ENCODE measurements at places on chromosomes 16 and 17.
A peak's percentile ranks its signal among the peaks of the same experiment; 100 is the strongest.

DNA sequence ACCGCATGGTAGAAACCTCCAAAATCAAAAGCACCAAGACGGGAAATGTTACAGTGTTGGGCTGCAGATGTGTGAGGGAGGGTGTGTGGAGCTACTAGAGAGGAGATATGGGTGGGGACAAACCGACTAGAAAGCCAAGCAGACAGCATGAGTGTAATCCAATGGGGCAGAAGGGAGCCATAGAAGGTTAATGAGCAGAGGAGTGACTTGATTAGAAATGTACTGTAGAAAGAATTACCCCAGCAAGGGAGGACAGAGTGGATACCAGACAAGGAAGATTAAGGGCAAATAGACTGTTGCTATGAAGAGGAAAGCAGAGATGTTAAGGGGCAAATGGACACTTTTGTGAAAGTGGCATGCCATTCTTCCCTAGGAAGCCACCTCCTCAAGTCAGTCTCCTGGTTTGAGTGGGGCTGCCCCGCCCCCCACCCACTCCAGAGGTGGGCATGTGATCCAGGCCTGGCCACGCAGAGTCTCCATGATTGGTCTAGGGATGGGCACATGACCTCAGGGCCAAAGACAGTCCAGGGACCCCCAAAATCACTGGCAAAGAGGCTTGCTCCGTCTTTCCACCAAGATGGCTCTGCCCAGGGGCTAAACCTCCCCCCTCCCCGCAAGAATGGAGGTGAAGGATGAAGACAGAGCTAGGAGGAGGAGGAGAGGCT is 4.3 kb downstream of the COTL1 start:
- no peak for DNase-seq

DNA sequence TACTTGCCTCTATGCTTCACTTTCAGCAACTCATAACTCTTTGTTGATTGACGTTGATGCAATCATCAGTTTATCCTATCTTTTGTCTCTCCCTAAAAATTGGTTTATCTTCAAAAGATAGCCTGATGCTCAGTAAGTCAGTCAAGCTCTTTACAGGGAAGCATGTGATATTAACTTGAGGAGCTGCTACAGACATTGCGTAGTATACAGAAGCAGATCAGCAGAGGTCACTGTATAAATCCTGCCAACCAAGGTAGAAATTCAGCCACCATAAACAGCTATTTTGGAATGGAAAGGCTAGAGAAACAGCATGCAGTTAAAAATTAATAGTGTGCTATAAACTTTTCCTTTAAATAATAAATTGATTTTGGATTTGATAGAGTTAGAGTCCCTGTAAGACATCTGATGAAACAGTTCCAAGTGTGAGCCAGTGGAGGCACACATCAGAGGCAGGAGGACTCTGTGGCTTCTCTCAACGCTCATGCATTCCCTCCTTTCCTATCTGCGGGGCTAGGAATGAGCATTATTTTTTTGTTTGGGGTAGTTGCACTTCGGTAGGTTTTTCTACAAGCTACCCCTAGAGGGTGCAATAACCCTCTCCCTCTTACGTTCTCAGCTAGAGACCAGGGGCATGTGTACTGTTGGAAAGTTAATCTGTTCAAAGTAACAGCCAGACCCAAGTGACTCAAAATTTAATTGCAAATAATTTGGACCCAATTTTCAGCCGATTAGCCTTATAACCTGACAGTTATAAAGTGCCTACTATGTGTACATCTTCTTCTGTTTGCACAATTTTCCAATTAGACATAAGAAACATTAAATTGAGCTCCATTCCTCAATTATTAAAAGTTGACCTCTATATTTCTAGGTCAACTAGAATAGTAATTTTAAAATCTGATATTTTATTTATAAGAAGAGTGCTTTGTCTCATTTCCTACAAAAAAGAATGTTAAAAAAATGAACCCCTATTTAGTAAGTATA is 647.7 kb upstream of the SOX9 start:
- no peak for DNase-seq

DNA sequence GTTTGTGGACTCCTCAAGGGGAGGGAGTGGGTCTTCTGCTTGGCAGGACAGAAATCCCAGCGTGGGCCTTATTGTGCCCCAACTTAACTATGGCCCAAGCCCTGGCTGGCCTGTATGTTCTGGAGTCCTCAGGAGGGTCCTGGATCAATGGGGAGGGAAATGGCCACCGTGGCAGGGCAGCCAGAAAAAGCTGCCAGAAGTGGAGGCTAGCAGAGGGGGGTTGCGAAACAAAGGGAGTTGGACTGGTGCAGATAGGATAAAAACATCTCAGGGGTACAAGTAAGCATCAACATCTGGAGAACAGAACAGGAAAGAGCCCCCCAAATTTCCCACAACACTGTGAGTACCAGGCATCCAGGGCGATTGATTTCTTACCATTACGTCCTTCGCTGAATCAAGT is 3.7 kb upstream of the CACNG1 start:
- no peak for DNase-seq

GRCh38 chr16:55868137-55868536 is 7.0 kb downstream of the CES5A start:
- no peak for DNase-seq

DNA sequence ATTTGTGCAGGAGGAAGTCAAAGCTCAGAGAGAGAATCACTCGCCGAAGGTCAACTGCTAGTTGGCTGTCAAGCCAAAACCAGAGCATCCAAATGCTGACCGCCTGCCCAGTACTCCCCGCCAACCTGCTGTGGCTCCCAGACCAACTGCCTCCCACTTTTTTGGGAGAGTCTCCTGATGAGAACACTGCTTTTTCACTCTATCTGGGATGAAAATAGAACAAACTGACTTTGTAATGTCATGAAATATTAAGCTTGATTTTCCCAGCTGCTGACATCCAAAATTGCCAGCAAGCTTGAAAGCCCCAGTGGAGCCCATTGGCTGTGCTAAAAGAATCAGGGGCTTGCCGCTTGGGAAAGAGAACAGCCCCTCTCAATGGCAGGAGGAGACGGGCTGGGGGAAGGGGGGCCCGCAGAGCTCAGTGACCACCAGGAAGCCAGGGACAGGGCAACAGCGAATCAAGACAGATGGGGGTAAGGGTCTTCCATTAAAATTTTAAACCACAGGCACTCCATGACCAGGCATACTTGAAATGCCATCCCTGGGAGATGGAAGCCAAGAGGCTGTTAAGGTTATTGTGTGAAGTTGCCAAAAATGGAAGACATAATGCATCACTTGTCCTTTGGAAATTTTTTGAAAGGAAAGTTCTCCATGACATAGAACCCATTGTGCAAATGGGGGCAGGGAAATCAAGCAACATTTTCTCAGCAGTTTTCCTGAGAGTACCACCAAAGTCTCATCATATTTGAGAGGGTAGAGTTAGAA is 125.7 kb upstream of the CDH5 start:
- DNase-seq: no peak

- DNase-seq: no peak
Observed at GRCh38 chr16:87822108-87822970, 47.0 kb downstream of the SLC7A5 start.

DNA sequence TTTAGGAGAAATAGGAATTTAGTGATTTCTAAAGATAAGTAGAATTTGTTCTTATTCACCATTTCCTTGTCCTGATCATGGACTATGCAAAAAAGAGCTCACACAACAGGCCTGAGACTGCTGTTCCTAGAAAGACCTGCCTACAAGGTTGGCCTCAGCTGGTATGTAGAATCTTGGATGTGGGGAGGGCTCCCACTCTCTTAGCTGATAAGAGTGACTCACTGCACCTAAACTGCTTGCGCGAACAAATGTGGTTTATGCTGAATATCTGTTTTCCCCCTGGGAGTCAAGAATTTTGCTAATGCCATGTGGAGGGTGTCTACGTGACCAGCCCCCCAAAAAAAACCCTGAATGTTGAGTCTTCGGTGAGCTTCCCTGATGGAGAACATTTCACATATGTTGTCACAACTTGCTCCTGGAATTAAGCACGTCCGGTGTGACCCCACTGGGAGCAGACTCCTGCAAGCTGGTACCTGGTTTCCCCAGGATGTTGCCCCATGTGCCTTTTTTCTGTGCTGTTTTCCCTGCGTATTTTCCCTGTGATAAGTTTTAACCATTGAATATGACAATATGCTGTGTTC is 68.8 kb upstream of the HSBP1 start:
- no peak for DNase-seq

- DNase-seq: no peak
Observed at GRCh38 chr16:11551842-11552241, 34.9 kb downstream of the LITAF start.

DNA sequence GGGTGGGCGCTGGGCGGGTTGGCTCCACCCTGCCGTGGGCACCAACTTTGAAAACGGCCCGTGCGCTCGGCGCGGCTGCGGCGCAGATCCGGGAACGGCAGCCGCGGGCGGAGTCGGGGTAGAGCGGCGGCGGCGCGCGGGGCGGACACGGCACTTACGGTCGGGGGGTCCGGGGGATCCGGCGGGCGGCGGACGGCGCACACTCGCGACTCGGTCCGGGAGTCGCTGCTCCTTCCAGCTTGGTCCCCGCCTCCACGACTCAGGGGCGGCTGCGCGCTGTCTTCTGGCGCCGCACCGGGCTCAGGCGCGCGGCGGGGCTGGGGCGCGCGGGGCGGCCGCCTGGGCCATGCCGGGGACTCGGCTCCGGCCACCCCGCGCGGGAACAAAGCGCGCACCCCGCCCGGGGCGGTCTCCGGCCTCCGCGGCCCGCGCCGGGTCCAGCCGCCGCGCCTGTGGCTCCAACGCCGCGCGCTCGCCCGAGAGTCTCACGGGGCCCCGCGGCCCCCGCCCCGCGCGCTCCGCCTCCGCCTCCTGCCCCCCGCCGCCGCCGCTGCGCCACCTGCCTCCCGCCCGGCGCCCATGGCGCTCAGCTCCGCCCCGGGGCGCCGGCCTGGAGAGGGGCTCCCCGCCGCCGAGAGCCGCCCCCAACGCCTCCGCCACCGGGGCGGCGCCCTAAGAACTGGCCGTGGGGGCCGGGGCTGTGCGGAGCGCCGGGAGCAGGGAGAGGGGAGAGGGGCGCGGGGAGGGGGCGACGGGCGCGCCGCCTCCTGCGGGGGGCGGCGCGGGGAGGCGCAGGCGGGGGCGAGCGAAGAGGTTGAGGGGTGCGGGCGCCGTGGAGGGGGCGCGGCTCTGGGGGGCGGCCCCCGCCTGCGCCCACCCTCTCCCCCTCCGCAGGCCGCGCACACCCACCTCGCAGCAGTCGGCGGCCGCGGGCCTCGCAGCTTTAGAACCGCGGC is 35.9 kb downstream of the CBFA2T3 start:
- DNase-seq: no peak

DNA sequence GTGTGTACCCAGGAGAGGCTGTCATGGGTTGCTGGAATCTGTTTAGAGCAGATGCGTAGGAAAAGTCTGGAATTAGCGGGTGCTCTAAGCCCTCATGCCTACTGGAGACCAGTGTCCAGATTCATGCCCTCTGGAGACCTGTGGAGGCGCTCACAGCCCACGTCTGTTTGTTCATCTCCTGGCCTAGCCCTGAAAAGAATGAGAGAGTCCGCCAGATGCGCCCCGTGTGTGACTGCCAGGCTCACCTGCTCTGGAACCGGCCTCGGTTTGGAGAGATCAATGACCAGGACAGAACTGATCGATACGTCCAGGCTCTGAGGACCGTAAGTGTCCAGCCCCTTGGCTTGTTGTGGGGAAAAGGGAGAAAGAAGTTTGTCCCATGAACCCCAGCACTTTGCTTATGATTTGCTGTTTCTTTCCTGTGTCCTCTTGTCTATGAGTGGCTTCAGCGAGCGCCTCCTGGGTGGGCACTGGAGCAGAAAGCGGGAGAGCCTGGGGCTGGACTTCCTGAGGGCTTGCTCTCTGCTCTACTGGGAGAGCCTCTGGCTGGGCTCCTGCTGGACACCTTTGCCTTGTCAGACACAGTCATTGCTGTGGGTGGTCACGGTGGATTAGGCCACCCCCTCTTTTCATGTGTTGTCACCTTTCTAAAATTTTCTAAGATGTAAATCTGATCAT is 35.3 kb downstream of the PRMT7 start:
- DNase-seq: no peak

- DNase-seq: peak; percentile 92
Observed at GRCh38 chr16:17836868-17837602, 366.3 kb upstream of the XYLT1 start.

DNA sequence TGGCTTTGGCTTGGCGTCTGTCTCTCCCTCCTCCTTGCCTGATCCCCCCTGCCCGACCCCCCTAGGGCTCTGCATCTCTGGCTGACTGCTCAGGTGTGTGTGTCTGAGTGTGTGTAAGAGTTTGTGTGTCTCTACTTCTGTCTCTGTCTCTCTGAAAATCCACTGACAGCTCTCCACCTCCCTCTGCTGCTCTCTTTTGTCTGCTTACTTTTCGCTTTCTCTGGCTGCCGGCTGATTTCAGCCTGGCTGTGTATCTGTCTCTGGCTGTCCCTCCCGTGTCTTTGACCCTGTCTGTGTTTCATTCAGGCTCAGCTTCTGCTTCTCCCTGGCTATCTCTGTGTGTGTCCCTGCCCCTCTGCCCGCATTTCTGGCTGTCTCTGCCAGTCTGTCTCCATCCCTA is 3.8 kb upstream of the SPEM1 start:
- no peak for DNase-seq

DNA sequence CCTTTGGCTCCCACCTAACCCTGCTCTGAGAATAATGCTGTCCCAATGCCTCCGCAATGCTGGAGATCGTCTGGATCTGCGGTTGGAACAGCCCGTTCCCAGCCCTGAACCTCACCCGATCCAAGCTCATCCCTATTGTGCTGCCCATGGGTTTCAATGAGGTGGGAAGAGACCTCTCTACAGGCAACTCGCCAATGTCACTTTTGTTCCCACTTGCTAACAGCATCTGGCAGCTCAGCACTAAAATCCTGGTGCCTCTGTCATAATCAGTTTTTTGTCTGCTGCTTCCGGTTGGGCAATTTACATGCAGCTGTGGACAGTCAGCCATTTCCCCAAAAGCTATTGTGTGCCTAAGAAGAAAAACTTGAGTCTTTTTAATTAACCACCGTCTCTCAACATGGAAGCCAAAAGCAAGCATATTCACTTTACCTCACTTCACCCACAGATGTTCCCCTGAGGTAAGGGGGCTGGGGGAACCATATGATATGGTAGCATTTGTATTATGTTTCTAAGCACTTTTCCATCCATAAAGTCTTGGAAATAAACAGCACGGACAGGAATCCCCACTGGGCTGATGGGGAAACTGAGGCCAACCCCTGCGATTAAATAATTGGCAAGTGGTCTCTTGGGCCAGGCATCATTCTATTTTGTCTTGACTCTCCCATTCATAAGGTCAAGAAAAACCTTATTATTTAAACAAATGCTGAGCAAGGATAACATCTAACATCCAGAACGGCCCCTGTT is 159.2 kb upstream of the CDH5 start:
- no peak for DNase-seq

Measured in fibroblast of skin of left biceps (primary cell).